ENCODE measurements at places on chromosomes 13 and 19.

GRCh38 chr19:11745869-11746268 lies 7.1 kb upstream of the ZNF823 start:
- no peak for DNase-seq

DNA sequence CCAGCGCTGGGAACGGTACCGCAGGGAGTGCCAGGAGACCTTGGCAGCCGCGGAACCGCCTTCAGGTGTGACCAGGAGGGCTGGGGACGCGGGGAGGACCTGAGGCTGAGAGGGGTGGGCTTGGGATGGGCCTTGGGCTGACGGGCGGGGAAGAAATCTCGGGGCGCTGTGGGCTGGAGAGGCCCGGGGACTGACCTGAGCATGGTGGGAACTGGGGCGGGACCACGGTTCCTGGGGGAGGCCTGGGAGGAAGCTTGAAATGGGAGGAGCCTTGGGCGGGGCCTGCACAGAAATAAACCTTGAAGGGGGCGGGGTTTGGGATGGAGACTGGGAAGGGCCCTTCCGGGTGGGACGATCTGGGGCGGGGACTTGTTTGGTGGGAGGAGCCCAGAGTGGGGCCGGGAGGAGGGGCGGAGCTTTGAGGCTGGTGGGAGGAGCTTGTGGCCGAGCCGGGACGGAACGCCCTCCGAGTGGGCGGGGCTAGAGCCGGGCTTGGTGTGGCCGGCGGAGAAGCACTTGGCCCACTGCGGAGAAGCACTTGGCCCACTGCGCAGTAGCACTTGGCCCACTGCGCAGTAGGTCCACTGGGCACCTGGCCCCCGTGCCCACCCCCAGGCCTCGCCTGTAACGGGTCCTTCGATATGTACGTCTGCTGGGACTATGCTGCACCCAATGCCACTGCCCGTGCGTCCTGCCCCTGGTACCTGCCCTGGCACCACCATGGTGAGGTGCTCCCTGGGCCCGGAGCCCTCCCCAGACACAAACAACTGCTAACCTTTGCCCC lies 2.8 kb downstream of the GIPR start:
- DNase-seq: peak; percentile 80

DNA sequence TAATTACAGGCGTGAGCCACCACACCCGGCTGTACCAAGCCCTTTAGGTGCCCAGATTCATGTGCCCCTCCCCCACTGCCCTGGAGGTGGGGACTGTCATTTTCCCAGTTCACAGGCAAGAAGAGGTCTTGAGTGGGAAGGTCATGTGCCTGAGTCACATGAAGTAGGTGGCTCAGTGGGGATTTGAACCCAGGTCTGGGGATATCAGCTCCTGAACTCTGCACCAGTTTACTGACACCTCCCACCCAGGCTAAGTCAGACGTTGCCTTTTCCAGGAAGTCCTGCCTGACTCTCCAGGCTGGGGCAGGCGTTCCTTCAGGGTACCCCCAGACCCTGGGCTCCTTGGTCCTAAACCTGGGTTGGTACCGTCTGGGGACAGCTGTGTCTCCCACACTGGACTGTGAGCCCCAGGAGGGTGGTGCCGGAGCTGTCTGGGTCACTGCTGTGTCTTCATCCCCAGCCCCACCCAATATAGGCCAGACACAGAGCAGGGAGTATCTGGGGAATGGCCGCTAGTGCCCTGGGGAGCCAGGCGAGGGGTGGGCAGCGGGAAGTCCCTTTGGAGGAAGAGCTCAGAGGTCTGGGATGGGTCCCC lies 8.6 kb downstream of the VASP start:
- DNase-seq: no peak

GRCh38 chr13:112959206-112959605 lies 9.8 kb upstream of the MCF2L start:
- DNase-seq: no peak

DNA sequence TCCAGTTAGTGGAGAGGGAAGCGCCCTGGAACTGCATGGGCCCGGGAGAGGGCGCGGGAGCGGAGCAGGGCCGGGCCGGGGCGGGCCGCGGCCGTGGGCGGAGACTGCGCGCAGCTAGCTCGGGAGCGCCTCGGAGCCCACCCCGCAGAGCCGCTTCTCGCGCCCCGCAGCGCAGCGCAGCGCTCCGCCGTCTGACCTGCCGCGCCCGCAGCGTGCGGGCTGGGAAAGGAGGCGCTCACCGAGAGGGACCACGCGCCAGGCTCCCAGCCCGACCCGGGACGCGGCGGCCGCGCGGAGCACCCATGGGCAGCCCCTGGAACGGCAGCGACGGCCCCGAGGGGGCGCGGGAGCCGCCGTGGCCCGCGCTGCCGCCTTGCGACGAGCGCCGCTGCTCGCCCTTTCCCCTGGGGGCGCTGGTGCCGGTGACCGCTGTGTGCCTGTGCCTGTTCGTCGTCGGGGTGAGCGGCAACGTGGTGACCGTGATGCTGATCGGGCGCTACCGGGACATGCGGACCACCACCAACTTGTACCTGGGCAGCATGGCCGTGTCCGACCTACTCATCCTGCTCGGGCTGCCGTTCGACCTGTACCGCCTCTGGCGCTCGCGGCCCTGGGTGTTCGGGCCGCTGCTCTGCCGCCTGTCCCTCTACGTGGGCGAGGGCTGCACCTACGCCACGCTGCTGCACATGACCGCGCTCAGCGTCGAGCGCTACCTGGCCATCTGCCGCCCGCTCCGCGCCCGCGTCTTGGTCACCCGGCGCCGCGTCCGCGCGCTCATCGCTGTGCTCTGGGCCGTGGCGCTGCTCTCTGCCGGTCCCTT lies at the start of gene MLNR:
MLNR (plus strand) TSS at position 303 of the 820 bp plus-strand sequence; CDS start at position 303, 0 bp downstream.
- peak; percentile 65 for DNase-seq

GRCh38 chr13:99439048-99439447 lies 62.2 kb upstream of the TM9SF2 start:
- DNase-seq: no peak

DNA sequence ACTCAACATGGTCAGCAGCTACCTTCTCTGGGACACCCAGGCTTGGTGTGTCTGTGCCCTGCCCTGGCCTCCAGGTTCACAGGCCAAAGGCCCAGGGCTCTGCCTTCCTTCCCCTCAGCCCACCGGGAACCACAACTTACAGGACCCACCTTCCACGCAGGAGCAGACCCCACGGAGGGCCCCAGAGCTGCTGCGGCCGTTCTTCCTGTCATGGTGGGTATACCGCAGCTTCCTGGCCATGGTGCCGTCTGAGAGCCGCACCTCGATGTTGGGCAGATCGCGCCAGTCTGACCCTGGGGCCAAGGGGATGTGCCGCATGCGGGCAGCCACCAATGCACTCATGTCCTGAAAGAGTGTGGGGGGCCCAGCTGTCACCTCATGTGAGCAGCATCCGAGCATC lies 17.2 kb upstream of the EIF3G start:
- no peak for DNase-seq

GRCh38 chr13:47908197-47908902 lies 92.7 kb downstream of the SUCLA2 start:
- no peak for DNase-seq

GRCh38 chr19:45349430-45349941 lies 8.9 kb downstream of the KLC3 start:
- no peak for DNase-seq

DNA sequence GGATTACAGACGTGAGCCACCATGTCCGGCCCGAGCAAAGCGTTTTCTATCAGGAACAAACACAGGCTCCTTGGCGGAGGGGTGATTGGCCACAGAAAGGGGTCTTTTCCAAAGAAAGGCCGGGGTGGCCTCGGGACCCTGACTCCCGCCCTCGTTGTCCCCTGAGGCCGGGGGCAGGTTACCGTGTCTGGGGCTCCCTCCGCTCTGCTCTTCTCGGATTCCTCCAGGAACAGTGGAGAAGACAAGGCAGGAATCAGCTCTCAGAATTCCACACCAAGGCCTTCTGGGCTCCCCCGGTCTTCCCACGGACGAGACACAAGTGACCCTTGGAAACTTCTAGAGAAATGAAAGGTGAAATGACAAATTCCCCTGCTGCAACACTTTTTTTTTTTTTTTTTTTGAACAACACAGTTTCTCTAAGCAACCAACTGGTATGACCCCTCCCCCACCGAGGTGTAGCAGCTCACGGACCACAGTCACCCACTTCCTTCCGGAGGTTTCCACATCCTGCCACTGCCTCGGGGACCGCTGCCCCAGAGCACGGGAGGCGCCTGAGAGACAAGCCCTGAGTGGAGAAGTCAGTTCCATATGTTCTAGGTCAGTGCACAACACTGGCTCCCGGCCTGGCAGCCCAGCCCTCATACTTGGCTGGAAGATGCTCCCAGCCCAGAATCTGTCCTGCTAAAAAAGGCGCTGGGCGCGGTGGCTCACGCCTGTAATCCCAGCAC lies 11.0 kb downstream of the MOB3A start:
- DNase-seq: peak; percentile 89

DNA sequence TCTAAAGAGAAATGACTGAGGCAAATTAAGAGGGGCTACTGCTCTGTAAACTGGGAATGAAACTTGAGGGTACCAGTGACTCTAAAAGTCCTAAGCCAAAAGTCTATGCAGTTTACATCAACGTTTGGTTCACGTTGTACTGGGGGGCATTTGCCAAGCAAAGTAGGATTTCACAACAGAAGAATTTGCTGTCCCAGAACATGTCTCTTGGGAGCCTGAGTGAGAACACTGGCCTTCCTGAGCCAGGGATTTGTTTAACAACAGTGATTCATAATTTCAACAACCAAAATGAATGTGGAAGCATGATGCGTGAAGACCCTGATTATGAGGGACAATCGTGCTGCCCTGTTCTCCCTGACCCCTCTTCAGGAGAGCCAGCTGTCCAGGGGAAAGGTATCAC lies 178.0 kb downstream of the OXGR1 start:
- DNase-seq: no peak

- DNase-seq: peak; percentile 81
These were observed 539 bp upstream of the ZNF667 start for GRCh38 chr19:56477429-56478338.

DNA sequence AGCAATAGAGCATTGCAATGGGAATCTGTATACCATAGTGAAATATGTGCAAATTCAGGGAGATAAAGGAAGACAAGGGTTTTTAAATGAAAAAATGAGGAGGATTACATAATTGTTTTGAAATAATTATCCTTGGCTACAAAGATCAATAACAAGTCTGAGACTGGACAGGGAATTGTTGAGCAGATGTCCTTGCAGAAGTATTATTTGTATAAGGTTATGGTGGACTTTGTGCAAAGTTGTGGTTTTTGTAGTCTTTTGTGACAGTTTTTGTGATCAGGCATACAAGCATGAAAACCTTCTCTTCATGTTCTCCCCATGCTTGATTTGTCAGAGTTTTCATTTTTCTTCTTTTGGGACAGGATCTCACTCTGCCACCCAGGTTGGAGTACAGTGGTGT lies 25.3 kb upstream of the ZNF780A start:
- DNase-seq: no peak

DNA sequence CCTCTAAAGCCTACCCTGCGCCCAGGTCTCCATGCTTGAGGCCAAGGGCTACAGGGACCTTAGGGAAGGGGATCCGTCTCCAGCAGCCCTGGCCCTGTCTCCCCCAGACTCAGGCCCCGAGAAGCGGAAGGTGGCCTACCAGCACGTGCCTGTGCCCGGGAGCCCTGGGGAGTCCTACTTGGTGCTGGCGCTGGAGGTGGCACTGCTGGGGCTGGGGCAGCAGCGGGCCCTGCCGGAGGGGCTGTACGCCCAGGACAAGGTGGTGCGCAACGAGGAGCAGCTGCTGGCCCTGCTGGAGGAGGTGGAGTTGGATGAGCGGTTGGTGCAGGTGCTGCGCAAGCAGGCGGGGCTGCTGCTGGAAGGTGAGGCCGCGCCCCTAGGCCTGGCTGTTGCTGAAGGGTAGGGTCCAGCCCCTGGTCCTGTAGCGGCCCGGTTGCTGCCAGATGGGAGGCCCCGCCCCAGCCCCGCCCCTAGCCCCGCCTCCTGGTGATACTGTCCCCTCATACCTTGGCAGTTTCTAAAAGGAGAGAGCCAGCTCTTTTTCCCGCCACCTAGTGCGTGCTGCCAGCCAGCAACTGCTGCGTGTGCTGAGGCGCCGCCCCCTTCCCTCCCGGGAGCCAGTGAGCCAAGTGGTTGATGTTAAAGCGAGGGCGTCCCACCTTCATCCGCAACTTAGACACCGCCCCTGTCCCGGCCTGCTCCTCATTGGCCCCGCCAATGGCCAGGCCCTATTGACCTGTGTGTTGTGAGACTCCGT lies 22.6 kb downstream of the ZSWIM4 start:
- peak; percentile 23 for DNase-seq

- no peak for DNase-seq
These were observed 260.6 kb downstream of the ATP8A2 start for GRCh38 chr13:25632166-25632888.

DNA sequence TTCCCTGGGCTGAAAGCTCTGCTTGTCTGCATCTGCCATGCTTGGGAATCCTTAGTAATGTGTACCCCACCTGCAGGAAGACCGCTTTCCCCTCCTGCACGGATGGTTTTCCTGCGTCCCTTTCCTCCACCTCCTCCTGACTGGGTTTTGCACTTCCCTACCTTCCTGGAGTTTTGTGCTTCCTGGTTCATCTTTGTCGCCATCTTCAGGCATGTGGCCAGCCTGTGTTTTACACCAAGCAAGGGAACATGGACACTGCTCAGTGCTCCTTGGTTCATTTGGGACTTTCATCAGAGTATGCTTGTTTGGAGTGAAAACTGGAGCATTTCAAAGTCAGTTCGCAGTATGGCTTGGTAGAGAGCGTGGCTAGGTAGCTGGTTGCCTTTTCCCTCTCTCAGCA lies 30.7 kb downstream of the ERICH6B start:
- no peak for DNase-seq

DNA sequence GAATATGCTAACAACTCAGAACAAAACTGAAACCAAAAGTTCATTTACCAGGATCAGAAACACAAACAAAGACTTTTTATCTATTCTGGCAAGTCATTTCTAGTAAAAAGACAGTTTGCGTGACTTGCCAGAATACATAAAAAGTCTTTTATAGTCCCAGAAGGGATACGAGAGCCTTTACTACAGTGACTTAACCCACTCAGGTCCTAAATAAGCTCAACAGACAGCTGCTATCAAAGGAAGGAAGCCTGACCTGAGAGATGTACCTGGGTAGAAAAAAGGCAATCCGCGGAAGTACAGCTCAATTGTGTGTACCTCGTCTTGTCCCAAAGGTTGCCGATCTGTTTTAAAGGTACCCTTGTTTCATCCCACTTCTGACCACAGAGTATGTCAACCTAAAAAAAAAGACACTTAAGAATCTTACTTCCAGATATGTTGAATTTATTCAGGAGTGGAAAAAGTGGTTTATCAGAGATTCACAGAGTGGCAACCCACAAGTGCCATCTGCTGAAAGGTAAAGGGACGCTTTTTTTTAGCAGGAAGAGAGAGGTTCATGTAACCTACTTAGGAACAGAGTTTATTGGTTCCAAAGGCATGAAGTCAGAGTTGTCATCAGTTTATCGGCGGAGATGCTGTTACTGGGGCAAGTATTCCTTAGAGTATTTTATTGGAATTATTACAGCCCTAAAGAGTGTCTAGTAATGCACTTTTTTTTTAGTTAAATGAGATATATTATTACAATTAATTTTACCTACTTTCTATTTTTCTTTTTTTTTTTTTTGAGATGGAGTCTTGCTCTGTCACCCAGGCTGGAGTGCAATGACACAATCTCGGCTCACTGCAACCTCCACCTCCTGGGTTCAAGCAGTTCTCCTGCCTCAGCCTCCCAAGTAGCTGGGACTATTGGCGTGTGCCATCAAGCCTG lies 69.7 kb upstream of the C1QTNF9B start:
- DNase-seq: peak; percentile 23

- DNase-seq: no peak
These were observed 122.0 kb downstream of the OLFM4 start for GRCh38 chr13:53150568-53150967.

All from stimulated activated naive CD8-positive, alpha-beta T cell treated with anti-CD3 and anti-CD28 coated beads, Interleukin-15, amount 100 ng/mL, for 72 hours (primary cell).